OCI-LY7 (cell line): ENCODE measurements at places on chromosomes 7 and 10. TPM values are rescaled to one million over a fixed set of nuclear protein-coding genes. Genes with fewer than 3 reads are reported as not detected.

The MMD2 gene
- total RNA-seq: not detected in 2 replicates

The SUFU gene
- 10.0 and 10.1 TPM in 2 replicates for total RNA-seq

The EGR2 gene
- total RNA-seq: 0.19 and 0.30 TPM in 2 replicates

The ZWINT gene
- 108 and 115 TPM in 2 replicates for total RNA-seq

The PRKG1 gene
- total RNA-seq: not detected in 2 replicates

The USP6NL gene
- 59.7 and 62.0 TPM in 2 replicates for total RNA-seq

The SPDYE1 gene
- not detected in 2 replicates for total RNA-seq

The ZNF273 gene
- total RNA-seq: 23.7 and 28.7 TPM in 2 replicates

The PDLIM1 gene
- 103 and 105 TPM in 2 replicates for total RNA-seq

The RINT1 gene
- 23.9 and 27.8 TPM in 2 replicates for total RNA-seq

The ZNF485 gene
- total RNA-seq: 6.4 and 7.9 TPM in 2 replicates

The PCLO gene
- total RNA-seq: 1.4 and 3.0 TPM in 2 replicates

The TUBAL3 gene
- total RNA-seq: not detected in 2 replicates

The SNX10 gene
- total RNA-seq: 31.6 and 32.9 TPM in 2 replicates

The PCDH15 gene
- total RNA-seq: not detected in 2 replicates

The PLA2G12B gene
- not detected in 2 replicates for total RNA-seq

The MRLN gene
- not detected in 2 replicates for total RNA-seq

The ADCY1 gene
- 0.13 TPM in 1 of 2 replicates, not detected in the other for total RNA-seq

The SLC29A4 gene
- 0.44 and 0.67 TPM in 2 replicates for total RNA-seq

The EPHB6 gene
- 0.33 and 0.57 TPM in 2 replicates for total RNA-seq

The IDI2 gene
- total RNA-seq: not detected in 2 replicates

The FAM237B gene
- total RNA-seq: not detected in 2 replicates

The ASZ1 gene
- not detected in 2 replicates for total RNA-seq

The TCAF2 gene
- 0.27 and 0.42 TPM in 2 replicates for total RNA-seq

The RSPH10B gene
- total RNA-seq: 0.29 and 0.94 TPM in 2 replicates

The KAZALD1 gene
- 32.2 and 36.4 TPM in 2 replicates for total RNA-seq

The PDE6C gene
- total RNA-seq: 0.13 TPM in 1 of 2 replicates, not detected in the other

The PLCE1 gene
- not detected in 2 replicates for total RNA-seq
